ENCODE measurements at places on chromosomes 16 and 17. TPM values are rescaled to one million over a fixed set of nuclear protein-coding genes. Genes with fewer than 3 reads are reported as not detected.

DNA sequence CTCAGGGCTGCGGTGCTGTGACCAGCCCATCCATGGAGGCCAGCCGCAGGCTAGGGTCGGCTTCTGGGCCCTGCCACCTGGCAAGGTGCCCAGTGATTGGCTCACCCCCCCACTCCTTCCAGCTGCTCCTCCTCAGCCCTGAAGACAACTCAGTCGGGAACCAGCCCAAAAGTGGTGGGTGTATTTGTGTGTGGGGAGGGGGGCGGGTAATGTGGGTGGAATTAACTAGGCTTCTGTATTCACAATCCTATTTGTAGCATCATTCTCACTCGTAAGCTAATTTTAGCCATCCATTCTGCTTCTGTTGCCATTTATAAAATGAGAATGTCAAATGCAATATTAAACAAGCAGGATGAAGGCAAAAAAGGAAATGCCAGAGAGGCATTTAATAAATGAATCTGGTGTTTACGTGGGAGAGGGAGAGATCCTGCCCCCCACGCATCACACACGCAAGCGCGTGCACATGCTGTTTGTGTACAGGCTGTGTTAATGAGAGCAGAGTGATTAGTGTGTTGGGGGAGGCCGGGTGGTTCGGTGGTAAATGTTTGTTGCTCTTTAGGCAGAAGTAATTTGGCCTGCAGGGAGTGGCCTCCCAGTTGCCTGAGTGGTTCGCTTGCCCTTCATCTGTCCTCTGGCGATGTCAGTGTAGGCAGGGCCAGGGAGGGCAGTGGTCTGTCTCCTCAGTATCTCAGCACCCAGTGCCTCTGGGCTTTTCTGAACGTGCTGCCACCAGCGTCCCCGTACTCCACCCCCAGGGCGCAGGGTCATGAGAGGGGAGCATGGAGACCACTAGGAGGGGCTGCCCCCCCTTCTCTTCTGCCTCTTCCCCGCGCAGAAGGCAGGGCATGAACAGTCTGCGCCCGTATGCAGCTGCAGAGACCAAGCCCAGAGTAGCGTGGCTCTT, 140.1 kb downstream of the CCDC182 start:
- peak; percentile 50 for DNase-seq

- DNase-seq, result peak; percentile 16
Observed at GRCh38 chr17:29369831-29370735, 20.1 kb upstream of the TAOK1 start.

Gene TTYH2
- total RNA-seq, result 29.7 TPM

Gene TEKT5
- total RNA-seq, result not detected
